ENCODE measurements at places on chromosomes 6 and 20.

GRCh38 chr20:63735859-63736718, at the start of gene LIME1:
LIME1 (plus strand) TSS chr20:63736664; CDS start chr20:63737550, 886 bp downstream.
- DNase-seq = peak; percentile 60

DNA sequence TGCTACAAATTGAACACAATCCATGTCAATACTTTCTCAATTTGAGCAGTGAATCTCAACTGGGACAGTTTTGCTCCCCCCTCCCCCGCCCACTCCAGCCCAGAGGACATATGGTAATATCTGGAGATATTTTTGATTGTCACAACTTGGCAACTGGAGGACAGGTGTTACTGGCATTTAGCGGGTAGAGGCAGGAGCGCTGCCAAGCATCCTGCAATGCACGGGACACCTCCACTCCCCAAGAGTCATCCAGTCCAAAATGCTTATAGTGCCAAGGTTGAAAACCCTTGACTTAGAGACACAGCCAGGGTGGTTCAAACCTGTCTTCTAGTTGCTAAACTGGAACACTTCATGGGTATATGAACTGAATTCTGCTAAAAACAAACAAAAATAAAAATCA, 26.9 kb upstream of the LRRC1 start:
- no peak for DNase-seq

DNA sequence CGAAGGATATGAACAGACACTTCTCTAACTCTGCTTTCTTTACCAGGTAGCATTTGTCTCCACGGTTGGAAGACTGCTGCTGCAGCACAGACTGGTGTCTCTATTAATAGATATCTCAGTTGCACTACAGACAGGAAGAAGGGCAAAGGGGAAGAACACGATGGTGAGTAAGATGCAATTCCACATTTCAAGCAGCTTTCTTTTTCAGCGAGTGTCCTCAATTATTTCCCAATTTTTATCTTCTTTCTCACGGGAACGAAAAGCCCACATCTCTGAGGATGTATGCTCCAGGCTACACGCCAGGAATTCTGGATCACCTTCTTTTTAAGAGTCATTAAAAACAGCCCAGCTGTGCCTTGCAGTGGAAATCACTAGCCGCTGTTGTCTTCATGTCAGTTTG, 311.6 kb upstream of the ECI2 start:
- DNase-seq = no peak

- DNase-seq = no peak
These were observed 610 bp downstream of the CASP8AP2 start for GRCh38 chr6:89830170-89830809.

- no peak for DNase-seq
These were observed 21.1 kb downstream of the RAET1L start for GRCh38 chr6:150004101-150004782.

GRCh38 chr6:136563386-136564152, 13.3 kb upstream of the MAP7 start:
- no peak for DNase-seq

DNA sequence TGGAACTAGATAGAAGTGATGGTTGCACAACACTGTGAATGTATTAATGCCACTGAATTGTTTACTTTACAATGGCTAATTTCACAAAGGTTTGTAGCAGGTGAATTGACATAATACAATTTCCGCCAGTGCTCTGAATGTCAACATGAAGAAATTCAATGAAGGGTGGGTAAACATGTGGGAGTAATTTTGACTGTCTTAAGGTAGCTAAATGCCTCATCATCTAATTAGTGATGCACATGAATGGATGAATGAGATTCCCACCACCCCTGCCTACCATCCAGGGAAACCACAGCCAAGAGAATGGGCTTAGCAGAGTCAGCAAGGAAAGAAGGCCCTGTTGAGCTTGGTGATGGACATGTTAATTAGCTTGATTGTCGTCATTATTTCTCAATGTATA, 275.3 kb downstream of the ALDH8A1 start:
- no peak for DNase-seq

DNA sequence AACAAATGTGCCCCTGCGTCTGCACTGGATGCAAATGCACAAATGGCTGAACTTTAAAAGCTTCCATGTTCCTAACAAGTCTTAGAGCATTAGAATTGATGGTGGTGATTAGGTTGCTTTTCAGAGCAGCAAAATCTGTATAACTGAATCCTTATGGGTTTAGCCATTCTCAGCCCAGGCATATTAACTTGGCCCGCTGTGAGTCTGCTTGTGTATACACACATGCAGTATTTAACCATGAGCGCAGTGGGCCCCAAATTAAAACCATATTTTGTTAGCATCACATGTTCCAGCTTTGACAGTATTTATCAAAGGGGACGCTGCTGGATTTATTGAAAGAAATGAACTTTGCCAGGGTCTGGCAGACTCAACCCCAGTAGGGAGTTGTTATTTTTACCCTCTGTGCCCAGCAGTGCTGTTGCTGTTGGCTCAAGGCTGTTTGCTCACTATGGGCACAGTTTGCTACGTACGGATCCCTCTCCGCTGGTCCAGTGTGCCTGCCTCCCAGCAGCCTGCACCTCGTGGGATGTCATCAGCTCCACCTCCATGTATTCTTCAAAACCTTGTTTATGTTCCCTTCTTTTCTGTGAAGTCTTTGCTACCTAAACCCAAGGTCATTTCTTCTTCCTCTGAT, 144.7 kb downstream of the QRSL1 start:
- no peak for DNase-seq

Data from stimulated activated CD4-positive, alpha-beta T cell treated with anti-CD3 and anti-CD28 coated beads, TNF-alpha, amount 100 ng/mL, for 1 hour (primary cell).